ENCODE measurements at places on chromosomes 7 and 10. TPM values are rescaled to one million over a fixed set of nuclear protein-coding genes. Genes with fewer than 3 reads are reported as not detected.

DNA sequence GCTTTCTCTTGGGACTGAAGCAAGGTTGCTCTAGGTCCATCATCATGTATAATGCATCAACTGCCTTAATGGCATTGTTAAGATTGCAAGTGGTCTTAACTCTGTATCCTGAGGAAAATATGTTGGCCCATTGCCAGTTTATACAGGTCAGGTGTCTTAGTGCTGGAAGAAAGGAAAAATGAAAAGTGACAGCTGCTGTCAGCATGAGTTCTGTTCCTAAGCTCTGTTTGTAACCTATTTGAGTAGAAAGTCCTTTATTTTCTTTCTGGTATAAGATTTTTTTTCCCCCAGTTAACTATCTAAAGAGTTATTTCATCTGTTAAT, 127.2 kb downstream of the SRI start:
- no peaks in the 10 kb centered on the region for H3K27me3 ChIP-seq
- no peak for DNase-seq
- H3K4me3 ChIP-seq, result no peak overlapping the region
- H3K36me3 ChIP-seq, result no peaks in the 10 kb centered on the region
- H3K4me1 ChIP-seq, result no peaks in the 10 kb centered on the region
- H3K27ac ChIP-seq, result no peak overlapping the region

- no peaks in the 10 kb centered on the region for H3K27me3 ChIP-seq
- H3K4me1 ChIP-seq, result no peaks in the 10 kb centered on the region
- no peak overlapping the region for H3K27ac ChIP-seq
- no peak overlapping the region for H3K4me3 ChIP-seq
- DNase-seq, result no peak
- no peaks in the 10 kb centered on the region for H3K36me3 ChIP-seq
Observed at GRCh38 chr10:25815236-25815635, 118.8 kb upstream of the MYO3A start.

DNA sequence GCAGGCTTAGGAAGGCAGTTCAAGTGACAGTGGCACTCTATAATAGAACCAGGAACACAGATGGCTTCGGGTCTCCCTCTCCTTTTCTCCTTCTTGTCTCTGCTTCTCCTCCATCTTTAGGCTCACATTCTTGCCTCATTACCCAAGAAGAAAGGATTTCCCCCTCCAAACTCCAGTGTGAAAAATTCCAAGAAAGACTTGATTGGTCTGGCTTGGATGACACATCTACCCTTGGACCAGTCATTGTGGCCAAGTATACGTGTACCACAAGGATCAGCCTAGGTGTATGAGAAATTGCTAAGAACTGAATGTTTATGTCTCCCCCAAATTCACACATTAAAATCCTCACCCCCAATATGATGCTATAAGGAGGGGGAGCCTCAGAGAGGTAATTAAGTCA, 53.9 kb downstream of the PRTFDC1 start:
- no peak overlapping the region for H3K4me3 ChIP-seq
- H3K36me3 ChIP-seq, result no peaks in the 10 kb centered on the region
- peaks cover 32% of the 10 kb centered on the region for H3K4me1 ChIP-seq
- H3K27me3 ChIP-seq, result no peaks in the 10 kb centered on the region
- no peak overlapping the region for H3K27ac ChIP-seq

DNA sequence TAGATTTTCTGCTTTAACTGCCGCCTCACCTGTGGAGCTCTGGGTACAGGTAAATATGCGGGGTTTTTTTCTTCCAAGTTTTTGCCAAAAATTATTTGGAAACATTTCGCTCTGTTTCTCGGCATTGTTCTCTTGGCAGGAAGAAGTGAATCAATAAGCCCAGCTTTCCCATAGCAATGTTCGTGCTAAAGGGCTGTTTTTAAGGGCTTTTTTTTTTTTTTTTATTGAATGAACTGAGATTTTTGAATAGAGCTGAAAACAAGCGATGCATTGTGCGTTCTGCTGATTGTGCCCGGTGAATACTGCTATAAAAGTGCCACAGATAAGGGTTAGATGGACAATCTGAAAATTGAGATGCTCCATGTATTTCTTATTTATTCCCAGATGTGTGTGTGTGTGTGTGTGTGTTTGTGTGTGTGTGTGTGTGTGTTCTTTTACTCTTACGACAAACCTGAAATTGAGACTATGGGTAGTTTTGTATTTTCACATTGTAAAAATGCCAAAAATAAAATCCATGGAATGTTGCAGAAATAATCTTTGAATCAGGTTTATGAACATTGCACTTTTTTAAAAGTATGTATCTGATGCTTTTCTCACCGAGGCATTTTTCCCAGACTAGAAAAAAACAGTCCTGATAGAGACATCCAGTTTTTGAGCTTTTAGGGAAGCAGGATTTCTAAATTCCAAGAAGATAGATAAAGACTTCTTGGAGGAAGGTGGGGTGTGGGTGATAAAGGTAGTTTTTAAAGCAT, 30.5 kb downstream of the KIAA1217 start:
- H3K4me1 ChIP-seq, result no peaks in the 10 kb centered on the region
- no peak for DNase-seq
- no peaks in the 10 kb centered on the region for H3K27me3 ChIP-seq
- no peak overlapping the region for H3K27ac ChIP-seq
- no peaks in the 10 kb centered on the region for H3K36me3 ChIP-seq
- no peak overlapping the region for H3K4me3 ChIP-seq

GRCh38 chr10:44234483-44234875, 150.4 kb downstream of the CXCL12 start:
- no peaks in the 10 kb centered on the region for H3K27me3 ChIP-seq
- no peaks in the 10 kb centered on the region for H3K4me1 ChIP-seq
- H3K36me3 ChIP-seq, result no peaks in the 10 kb centered on the region
- H3K27ac ChIP-seq, result no peak overlapping the region

The TSPAN12 gene
- not detected for polyA plus RNA-seq

The LRRTM3 gene
- not detected for polyA plus RNA-seq
